ENCODE measurements at places on chromosomes 12 and 14.

- no peak for DNase-seq
These were observed 17.1 kb downstream of the TESPA1 start for GRCh38 chr12:54967461-54967860.

DNA sequence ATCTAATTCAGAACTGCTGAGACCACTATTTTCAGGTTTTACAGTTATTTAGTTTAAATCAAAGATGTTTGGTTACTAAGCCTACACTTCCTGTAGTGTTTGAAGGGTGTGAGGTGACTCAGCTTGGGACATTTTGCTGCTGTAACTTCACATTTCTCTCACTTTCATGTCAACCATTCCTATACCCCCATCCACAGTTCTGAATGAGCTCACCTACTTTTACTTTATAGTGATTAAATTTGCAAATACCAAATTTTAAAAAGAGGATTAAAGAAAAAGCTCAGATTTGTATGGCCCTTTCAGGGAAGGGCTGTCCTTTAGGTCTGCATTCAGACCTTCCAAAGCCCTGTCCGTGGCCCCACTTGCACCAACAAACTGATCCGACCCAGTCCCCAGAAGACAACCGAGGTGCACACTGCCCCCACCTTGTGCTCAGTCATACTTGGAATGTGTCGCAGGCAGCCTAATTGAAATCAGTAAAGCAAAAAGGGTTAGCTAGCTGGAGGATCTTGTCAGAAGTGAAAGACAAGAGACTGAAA is 174.4 kb downstream of the MON2 start:
- DNase-seq, result no peak

DNA sequence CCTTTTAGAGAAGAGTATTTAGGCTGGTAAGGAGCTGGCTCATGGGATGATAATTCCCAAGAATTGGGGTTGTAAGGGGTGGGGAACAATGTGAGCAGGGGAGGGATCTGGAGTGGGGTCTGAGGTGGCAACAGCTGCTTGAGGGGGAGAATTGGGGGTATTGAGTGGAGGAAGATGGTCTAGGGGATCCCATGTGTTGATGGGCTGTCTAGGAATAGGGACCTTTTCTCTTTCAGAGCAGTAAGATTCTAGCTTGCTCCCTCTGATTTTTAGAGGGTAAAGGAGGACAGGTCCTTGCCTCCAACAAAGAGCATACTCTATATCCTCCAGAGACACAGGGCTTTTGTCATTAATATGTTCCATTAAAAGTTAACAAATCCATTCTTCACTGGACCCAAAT is 22.4 kb downstream of the CLEC2A start:
- no peak for DNase-seq

- no peak for DNase-seq
These were observed 7.8 kb upstream of the ERP27 start for GRCh38 chr12:14946162-14946561.

DNA sequence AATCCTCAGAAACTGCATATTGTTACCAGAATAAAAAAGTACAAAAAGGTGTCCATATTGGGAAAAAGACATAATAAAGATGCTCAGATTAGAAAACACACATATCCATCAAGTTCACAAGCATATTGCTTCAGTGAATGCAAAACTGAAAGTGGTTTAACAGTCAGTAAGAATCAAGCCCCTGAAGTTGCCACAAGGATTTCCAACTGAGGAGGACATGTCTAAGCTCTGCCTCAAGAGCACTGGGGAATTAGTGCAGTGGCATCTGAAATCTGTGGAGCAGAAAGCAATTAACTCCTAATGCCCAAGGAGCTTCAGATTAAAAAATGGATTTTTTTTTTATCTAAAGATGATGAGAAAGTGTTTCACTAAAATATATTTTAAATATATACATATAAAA is 113.2 kb downstream of the DENND5B start:
- no peak for DNase-seq

GRCh38 chr14:74599321-74599761 is 12.7 kb downstream of the LTBP2 start:
- DNase-seq, result no peak

Measured in OCI-LY7 (cell line).